ENCODE measurements at places on chromosomes 11 and 22.

GRCh38 chr22:21873619-21874018, 6.2 kb upstream of the MAPK1 start:
- no peak for DNase-seq

- no peak for DNase-seq
Measured at GRCh38 chr11:68665436-68665835, 18.9 kb upstream of the GAL start.

DNA sequence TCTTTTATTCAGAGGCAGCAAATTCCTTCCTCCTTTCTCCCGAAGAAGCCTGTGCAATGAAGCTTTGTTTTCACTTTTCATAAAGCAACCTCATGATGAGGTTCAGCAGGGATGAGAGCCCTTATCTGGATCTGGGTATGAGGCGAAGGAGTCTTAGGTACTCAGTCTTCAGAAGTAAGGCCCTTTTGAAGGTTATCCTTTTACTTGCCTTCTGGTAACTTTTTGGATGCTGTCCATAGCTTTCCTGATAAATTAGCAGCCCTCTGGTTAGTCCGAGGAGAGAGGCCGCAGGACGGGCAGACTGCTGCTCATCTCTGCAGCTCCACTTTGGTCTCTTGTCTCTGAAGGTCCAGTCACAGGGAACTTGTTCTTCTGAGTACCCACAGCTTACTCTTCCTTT, 1.1 kb downstream of the TRIM22 start:
- DNase-seq = peak; percentile 41

- DNase-seq = no peak
Measured at GRCh38 chr11:7208391-7208790, 43.3 kb upstream of the SYT9 start.

- DNase-seq = no peak
Measured at GRCh38 chr11:68900835-68901381, 2.7 kb downstream of the MRPL21 start.

GRCh38 chr22:38218661-38219622, 17.1 kb downstream of the MAFF start:
- DNase-seq = peak; percentile 88

- DNase-seq = no peak
Measured at GRCh38 chr11:829847-830294, 2.2 kb downstream of the CRACR2B start.

DNA sequence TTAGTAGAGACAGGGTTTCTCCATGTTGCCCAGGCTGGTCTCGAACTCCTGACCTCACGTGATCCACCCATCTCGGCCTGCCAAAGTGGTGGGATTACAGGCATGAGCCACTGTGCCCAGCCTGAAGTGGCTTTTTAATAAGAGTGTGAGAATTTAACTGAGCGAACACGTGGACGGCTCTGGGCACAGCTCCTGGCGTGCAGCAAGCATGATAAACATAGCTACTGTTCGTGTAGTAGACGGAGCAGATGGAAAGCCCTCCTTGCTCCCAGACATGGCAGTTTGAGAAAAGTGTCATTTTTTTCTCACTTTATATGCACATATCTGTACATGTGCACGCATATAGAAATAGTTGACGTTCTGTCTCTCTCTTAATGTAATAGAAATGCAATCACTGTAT, 7.0 kb downstream of the EMID1 start:
- DNase-seq = no peak

DNA sequence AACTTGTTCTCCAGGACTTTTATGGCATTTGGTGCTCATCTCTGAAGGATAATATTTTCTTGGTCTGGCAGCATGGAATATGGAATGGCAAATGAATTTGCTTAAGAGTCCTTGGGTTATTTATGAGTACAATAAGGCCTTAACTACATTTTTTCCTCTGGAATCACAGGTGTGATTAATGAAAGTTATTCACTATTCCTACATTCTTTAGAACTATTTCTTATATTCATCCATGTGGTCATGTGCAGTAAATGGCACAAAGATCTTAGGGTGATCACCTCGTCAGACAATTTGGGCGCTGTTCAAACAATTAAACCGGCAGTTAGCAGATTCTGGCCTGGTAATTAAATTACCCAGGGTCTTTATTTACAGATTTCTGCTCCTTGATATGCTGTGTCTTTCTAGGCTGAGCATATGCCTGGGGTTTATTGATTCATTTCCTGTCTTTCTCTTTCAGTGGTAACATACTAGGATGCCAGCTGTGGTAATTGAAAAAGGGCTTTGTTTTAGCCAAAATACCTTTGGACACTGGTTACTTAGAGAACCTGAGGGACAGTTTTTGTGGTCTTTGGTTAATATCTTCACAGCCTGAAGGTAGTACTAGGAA, 31.6 kb downstream of the SIK2 start:
- DNase-seq = no peak

DNA sequence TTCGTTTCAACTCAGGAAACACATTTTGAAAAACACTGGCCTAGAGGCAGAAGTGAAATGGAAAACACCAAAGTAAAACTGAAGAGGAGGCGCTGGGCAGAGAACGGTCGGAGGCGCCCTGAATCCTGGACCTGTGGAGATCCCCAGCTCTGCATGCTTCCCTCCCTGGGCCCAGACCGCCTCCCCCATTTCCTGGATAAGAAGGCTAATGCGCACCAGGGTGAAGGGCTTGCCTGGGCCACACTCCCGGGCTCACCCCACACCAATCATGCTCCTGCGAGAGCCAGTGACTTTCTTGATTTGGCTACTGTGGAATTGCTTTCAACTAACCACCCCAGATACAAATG, 167.1 kb downstream of the CRYBB2 start:
- DNase-seq = no peak

GRCh38 chr11:88051396-88051795, 123.8 kb downstream of the RAB38 start:
- no peak for DNase-seq

DNA sequence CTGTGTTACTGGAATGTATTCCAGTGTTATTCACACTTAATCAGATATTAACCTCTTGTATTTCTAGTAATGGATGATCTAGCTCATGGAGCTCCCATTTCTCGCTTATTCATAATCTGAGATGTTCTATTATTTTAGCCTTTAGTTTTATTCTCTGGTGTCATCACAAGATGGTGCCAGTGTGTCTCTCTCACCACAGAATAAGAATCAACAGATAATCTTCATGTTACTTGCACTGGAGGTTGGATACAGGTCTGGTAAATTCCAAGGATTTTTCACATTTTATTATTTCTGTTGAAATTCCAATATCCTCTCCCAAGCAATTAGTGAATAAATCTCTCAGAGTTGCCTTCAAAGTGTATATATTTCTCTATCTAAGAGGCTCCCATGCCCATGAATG, 74.6 kb downstream of the CASP12 start:
- no peak for DNase-seq

- no peak for DNase-seq
Measured at GRCh38 chr11:112159098-112160065, 4.5 kb downstream of the IL18 start.

GRCh38 chr22:40484906-40485669, 114.7 kb downstream of the SGSM3 start:
- DNase-seq = no peak

- DNase-seq = no peak
Measured at GRCh38 chr11:104765401-104766095, 132.7 kb downstream of the CASP12 start.

GRCh38 chr11:32571039-32571438, 12.6 kb upstream of the EIF3M start:
- no peak for DNase-seq
